ENCODE measurements at places on chromosomes 12 and 14. TPM values are rescaled to one million over a fixed set of nuclear protein-coding genes. Genes with fewer than 3 reads are reported as not detected.

PROX2 gene
- total RNA-seq, result not detected

HPD gene
- not detected for total RNA-seq

KRT71 gene
- total RNA-seq, result not detected

PA2G4 gene
- total RNA-seq, result 249 TPM

FIGNL2 gene
- total RNA-seq, result not detected

FLVCR2 gene
- total RNA-seq, result 0.39 TPM

STXBP6 gene
- 6.4 TPM for total RNA-seq

TAS2R9 gene
- total RNA-seq, result not detected

NAV3 gene
- total RNA-seq, result 58.0 TPM

CIROP gene
- total RNA-seq, result not detected

PLA2G1B gene
- not detected for total RNA-seq

GUCY2C gene
- not detected for total RNA-seq

TMEM179 gene
- not detected for total RNA-seq

ABCD2 gene
- total RNA-seq, result not detected

TAS2R50 gene
- total RNA-seq, result not detected

CAPZA3 gene
- not detected for total RNA-seq

TAS2R30 gene
- total RNA-seq, result 1.6 TPM

FAM222A gene
- total RNA-seq, result 7.8 TPM

DCN gene
- total RNA-seq, result 71.4 TPM

SYNDIG1L gene
- total RNA-seq, result not detected

CYP27B1 gene
- total RNA-seq, result 12.9 TPM

REP15 gene
- 0.94 TPM for total RNA-seq

SYCP3 gene
- total RNA-seq, result not detected

TMTC1 gene
- not detected for total RNA-seq

SDR9C7 gene
- total RNA-seq, result not detected

RAN gene
- 606 TPM for total RNA-seq

TSHR gene
- not detected for total RNA-seq

PCBP2 gene
- 153 TPM for total RNA-seq

TTC7B gene
- 38.3 TPM for total RNA-seq

SLC25A29 gene
- total RNA-seq, result 22.3 TPM

SLC10A1 gene
- total RNA-seq, result not detected

PTPRO gene
- 0.91 TPM for total RNA-seq
